ENCODE measurements at places on chromosomes 3 and 15.
A peak's percentile ranks its signal among the peaks of the same experiment; 100 is the strongest.

DNA sequence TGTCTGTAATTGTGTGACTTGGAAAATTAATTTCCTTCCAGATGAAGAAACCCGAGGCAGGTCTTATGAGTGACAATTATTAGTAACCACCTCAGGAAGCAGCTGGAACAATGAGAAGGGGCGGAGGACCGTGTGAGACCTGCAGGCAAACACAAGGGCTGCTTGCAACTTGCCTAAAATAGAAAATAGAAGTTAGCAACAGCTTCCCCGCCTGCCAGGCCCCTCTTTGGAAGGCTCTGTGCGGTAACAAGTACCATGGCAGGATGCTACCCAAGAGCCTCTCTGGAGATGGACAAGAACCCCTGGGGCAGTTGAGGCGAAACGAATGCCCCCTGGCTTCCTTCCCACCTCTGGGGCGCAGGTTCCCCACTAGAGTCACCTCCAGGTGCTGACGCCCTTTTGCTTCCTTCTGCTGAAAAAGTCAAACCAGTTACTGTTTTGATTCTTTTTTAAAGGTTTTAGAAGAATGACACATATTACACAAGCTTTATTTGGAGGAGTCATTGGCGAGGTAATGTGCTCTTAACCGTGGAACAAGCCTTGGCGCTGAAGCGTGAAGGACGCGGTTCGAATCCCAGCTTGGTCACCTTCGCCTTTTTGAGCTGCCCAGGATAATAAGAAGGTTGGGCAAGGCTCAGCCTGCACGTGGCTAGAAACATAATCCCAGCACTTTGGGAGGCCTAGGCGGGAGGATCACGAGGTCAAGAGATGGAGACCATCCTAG lies 47.0 kb upstream of the SYNM start:
- DNase-seq = no peak

DNA sequence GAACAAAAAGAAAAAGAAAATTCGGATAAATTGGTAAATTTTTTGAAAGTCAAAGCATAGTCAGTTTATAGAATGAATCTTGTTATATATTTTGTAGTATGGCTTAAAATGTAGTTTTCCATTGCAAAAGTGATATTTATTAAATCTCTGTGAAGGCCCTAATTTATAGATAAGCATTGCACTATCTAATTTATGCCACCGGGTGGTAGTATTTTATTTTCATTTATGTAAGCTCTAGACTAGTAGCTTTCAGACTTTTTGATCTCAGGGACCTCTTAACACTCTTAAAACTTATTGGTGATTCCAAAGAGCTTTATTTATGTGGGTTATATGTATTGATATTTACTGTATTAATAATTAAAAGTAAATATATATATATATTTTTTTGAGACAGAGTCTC lies 133.9 kb upstream of the LRRFIP2 start:
- peak; percentile 53 for DNase-seq

DNA sequence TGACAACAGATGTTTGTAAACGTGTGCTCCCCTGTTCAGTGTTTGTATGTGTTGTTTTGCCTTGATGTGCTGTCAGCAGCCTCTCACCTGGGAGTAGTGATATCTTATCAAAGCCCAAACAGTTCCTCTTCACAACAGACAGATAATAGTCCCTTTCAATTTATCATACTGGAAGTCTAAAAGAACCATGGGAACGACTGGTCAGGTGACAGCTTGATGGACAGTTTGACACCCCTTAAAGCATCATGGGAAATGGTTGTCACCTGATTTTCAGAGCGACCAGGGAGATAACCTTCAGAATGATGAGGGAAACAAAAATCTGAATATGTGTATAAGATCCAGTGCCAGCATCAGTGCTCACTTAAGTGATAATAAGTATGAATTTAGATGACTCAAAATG lies 146.3 kb upstream of the SOX2 start:
- DNase-seq = no peak

GRCh38 chr3:184982076-184982475 lies 170.1 kb downstream of the VPS8 start:
- no peak for DNase-seq

DNA sequence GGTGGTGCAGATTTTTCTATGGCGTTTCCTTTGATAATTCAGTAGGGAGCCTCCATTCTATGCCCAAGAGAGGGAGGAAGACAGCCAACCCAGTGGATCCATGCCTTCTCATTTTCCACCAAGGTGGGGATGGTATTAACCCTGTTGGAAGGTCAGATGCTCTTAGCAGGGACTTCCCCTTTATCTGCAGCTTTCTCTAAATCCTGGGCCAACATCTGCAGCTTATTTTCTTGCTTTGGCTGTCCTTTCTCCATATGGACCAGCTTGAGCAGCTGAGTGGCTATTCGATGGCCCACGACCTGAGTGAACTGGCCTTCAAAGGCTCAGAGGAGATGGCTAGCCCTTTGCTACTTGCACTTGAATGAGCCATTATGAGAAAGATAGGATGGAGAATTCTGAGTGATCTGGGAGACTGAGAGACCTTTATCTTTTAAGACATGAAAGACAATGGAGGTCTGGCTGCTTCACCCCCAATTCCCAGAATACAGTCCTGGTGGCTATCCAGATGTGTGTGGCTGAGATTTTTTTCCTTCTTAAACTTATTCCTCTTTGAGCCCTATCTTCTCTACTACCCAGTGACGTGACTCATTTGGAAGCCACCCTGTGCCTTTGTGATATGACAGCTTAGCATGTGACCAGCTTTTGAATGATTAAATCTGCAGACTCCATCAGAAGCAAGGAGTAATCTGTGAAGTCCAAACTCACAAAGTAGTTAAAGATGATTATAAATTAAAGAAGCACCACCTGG lies 39.6 kb upstream of the TRAK1 start:
- DNase-seq = no peak

- DNase-seq = no peak
Measured at GRCh38 chr15:81959196-81959595, 86.6 kb downstream of the MEX3B start.

DNA sequence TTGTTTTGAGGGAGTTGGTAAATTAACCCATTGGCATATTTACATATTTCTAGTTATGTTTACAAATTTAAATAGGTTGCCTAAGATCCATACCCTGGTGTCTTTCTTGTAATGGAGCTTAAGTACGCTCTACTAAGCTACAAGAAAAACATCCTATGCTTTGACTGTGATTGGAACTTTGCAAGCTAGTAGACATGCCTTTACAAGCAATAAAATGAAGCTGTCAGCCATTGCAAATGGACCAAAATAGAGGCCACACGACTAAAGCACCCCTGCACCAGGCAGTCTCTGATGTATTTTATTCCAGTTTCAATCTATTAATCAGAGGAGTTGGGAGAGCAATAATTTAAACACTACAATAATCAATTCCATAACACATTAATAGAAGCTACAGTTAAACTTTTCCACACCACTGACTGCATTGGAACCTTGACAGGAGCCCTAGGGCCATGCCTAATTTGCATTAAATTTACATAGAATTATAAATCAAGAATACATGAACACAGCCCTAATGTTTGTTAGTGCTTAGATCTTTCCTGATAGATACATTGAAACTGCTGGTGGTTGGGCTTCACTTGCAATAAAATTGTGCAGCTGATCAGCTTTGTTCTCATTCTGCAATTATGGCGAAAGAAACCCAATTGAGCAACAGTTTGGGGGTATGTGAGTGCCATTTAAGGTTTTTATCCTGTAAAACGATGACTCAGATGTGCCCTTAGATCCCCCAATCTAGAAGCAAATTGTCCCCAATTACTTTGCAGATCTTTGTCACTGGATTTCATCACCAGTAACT lies 360.1 kb downstream of the LSAMP start:
- DNase-seq = no peak

GRCh38 chr3:21795921-21796320 lies 44.9 kb upstream of the ZNF385D start:
- DNase-seq = no peak

DNA sequence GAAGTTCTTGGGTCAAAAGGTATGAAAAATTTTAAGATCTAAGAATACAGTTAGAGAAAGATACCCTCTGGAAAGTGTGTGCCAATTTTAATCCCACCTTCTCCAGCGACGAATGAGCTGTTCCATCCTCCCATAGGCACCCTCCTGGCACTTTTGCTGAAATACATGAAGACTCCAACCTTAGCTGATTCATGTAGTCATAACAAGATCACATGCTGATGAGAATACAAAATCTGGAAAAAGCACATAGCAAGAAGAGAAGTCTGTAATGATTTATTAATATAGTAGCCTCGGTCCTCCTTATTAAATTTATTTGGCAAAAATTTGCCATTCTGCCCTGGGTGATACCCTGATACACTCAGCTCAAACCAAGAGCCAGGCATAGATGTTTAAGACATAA lies 88.9 kb downstream of the CCR1 start:
- no peak for DNase-seq

DNA sequence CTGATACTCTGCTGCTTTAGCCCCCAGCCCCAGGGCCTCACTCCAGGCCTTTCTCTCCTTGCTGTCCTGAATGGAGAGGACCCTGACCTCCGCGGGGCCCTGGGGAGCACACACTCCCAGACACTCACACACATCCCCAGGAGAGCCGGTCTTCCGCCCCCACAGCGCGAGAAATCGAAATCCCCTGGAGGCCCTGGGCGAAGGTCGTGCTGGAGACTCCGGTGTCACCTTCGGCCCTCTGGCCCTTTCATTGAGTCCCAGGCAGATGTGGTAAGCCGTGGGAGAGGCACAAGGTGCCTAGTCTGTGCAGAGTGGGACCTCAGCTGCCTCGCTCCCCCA lies 848 bp upstream of the GOLGA8B start:
- DNase-seq = no peak

GRCh38 chr15:41017066-41017735 lies 63.9 kb downstream of the CHAC1 start:
- DNase-seq = no peak

- no peak for DNase-seq
Measured at GRCh38 chr15:76678766-76679165, 226.4 kb downstream of the SCAPER start.

DNA sequence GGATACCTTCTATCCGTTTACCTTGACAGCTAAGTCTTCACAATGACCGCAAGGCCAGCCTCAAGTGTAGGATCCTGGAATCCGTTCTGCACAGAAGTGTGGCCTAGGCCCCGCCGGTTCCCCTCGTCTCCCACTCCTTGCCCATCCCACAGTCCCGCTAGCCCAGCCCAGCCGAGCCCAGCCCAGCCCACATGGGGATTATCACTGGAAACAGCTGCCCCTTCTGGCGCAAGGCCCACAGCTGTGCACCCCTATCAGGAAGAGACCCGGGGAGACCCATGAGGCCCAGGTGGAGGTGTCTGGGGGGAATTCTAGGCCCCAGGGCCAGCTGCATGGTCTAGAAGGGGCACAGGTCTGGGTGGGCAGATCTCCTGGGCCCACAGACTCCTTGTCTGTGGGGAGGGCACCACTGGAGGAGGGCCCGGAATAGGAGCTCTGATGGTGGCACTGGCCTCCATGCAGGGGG lies 27.9 kb upstream of the KLF13 start:
- DNase-seq = no peak

GRCh38 chr3:82133070-82133606 lies 371.7 kb upstream of the GBE1 start:
- DNase-seq = peak; percentile 33

DNA sequence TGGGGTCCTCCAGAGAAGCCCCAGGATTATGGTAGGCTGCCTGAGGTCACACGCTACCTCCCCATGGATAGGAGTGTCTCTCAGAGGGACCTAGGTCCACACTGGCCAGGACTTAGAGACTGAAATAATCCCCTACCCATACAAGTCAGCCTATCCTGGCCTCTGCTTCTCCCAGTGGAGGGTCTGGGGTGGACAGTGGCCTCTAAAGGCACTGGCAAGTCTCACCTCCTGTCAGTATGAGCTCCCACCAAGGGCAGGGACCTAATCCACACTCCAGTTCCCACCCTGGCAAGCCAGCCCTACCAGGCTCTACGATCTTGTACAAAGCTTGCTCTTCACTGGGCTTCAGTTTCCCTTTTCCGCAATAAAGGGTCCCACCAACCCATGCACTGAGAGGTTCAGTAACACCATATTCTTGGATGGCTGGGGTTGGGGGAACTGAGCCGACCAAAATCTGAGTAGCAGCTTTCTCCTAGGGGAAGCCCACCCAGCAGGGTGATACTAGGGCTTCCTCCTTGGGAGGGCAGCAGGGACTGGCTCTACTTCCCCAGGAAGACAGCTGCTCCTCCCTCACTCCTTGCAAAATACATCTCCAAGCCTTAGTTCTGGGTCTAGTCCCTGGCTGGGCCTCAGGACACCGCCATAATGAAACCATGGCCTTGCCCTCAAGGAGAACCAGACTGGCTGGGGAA lies 2.4 kb downstream of the CISH start:
- DNase-seq = no peak

GRCh38 chr15:28975766-28976179 lies 90.0 kb downstream of the APBA2 start:
- DNase-seq = no peak

DNA sequence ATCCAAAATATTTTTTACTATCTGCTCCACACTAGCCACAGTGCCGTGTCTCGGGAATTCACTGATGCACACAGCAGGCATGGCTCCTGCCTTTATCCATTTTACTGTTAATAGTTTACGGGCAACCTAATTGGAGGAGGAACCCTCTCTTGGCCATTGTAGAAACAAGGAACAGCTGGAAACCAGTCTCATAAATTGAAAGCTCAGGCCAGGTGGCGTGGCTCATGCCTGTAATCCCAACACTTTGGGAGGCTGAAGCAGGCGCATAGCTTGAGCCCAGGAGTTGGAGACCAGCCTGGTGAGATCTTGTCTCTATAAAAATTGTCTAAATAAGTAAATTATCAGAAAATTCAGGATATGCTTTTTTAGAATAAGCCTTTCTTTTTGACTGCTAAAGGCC lies 39.0 kb downstream of the IL5RA start:
- DNase-seq = no peak

- no peak for DNase-seq
Measured at GRCh38 chr3:184608209-184608608, 46.6 kb downstream of the EPHB3 start.

- DNase-seq = no peak
Measured at GRCh38 chr15:101121511-101122090, 130.2 kb downstream of the CHSY1 start.

- no peak for DNase-seq
Measured at GRCh38 chr3:69695443-69695842, 43.8 kb upstream of the MITF start.

DNA sequence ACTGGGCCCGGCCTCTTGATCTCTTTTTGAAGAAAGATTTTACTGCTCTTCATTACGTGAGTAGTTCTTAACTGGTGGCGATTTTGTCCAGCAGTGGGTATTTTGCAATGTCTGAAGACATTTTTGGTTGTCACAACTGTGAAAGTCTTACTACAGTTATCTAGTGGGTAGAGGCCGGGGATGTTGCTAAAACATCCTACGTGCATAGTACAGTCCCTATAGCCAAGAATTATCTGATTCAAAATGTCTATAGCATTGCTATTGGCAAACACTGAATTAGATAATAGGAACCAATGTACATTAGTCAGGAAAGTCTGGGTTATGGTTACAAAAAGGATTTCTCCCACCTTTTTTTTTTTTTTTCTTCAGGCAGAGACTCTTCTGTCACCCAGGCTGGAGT lies 38.1 kb downstream of the FOXL2 start:
- DNase-seq = no peak
